WERI-Rb-1 (cell line): ENCODE measurements at places on chromosomes 6 and 20.

DNA sequence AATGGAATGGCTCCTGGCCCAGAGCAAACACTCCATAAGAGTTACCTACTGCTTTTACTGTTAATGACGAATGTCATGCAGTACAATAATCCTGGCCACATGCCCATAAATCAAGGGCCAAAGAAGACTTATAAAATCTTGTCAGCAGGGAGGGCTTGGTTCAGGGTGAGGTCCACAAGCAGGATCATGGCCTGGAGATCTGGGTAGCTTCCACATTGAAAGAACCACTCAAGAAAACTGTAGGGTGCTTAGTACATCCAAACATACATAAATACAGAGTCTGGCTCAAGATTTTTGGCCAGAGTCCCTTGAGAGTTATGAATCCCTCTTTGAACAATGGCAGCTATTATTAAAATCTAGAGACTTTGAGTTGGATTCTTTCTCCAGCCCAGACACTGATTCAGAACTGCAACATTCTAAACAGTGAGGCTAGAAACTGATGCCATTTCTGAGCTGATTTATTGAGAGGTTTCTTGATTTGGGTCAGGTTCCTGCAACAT lies 188.7 kb downstream of the CDC5L start:
- no peak for DNase-seq

GRCh38 chr6:56076033-56076432 lies 171.3 kb downstream of the COL21A1 start:
- DNase-seq, result no peak

DNA sequence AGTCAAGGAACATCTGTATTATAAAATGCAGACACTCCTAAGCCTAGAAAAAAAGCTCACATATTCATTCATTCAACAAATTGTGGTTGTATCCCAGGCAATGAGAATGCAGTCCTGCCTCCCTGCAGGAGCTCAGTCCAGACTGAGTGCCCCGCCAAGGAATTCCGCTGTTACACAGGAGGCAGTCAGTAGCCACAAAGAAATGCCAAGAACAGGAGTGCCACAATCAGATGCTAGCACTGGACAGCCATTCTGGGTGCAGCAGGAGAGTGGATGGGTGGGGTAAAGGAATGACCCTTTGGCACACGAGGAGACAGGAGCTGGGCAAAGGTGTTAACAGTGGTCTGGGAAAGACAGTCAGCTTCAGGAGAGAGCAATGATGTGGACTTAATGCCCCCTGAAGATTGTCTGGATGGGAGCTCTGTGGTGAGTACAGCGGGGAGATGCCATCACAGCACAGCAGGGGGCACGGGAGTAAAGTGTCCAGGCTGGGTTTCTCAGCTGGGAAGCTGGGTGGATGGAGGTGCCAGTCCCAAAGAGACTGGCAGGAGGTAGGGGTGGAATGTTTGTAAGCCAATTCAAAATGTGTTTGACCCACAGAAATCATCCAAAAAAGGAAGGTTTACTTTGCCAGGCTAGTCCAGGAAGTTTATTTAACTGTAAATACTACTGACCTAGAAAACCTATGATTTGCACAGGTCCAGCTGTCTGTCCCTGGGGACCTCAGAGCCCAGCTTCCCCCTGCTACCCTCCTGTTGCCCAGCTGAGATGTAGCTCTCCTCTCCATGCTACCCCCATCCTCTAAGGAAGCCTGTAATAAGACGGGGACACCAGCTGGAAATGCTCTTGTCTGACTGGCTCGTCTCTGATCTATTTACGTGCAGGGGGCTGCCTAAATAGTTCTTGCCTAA lies 84.1 kb downstream of the SLC23A2 start:
- no peak for DNase-seq

DNA sequence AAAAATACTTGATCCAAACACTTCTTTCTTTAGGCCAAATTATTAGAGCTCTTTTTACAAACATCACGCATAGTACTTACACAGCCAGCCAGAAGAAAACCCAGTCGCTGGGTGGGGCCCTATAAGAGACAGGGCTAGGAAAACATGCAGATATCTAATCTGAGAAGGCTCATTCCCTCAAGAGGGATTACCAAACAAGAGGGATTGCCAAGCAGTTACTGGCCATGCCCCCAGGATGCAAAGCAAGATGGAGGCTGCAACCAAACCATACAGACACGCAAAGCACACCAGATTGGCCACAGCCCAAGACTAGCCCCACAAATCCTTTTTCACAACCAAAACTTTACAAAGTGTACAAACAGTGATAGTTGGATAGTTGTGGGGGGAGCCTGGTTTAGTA lies 1235.4 kb upstream of the GJE1 start:
- DNase-seq, result no peak

GRCh38 chr6:163608204-163608644 lies 193.7 kb downstream of the QKI start:
- DNase-seq, result no peak

GRCh38 chr6:115712291-115712961 lies 348.3 kb downstream of the FRK start:
- no peak for DNase-seq

DNA sequence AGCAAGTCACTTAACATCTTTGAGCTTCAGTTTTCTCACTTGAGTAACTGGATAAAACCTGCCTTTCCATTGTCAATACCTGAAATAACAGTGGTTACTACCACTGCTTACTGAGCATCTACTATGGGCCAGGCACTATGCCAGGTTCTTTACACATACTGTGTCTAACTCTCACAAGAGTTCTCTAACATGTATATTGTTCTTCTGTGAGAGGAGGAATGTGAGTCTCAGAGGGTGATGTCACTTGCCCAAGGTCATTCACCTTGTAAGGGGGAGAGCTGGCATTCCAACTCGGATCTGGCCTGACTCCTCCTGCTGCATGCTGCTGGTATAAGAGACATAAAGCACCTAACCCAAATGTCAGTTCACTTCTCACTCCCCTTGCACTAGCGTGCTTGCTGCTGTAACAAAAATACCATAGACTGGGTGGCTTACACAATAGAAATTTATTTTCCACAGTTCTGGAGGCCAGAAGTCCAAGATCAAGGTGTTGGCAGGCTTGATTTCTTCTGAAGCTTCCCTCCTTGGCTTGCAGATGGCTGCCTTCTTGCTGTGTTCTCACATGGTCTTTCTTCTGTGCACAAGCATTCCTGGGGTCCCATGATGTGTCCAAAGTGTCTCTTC lies 21.9 kb upstream of the SGK2 start:
- DNase-seq, result no peak

- no peak for DNase-seq
Measured at GRCh38 chr20:36183155-36183944, 28.8 kb downstream of the EPB41L1 start.

GRCh38 chr6:6674872-6675271 lies 86.4 kb downstream of the LY86 start:
- peak; percentile 50 for DNase-seq

DNA sequence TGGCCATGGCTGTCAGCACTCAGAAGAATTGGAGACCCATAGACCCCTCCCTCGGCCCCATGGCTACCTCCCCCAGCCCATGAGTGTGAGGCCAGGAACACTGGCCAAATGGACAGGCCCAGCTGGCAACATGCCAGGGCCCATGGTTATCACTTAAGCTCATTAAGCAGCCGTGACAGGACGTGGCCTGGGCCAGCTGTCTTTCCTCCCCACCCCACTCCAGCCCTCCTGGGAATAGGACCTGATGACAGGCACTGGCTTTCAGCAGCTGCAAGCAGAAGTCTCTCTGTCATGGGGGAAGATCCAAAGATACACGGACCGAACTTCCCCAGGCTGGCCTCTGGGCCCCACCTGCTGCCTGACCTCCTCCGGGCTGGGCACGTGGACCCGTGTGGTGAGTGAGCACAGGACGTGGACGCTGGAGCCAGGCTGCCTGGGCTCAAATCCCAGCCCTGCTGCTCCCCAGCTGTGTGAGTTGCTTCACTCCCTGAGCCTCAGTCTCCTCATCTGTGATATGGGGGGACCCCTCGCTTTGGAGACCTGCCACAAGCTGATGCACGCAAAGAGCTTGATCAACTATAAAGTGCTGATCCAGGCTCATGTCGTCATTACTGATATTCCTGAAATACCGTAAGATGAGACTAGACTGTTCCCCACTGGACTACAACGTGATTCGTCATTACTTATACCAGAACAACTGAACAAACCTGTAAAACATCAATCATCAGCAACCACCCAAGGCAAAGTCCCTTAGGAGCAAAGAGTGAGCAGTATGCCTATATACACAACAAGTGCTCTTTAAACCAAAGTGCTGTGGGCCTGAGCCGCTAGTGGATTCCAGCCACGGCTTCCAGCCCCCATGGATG lies 22.0 kb upstream of the VSTM2L start:
- DNase-seq, result peak; percentile 99
